ENCODE measurements at places on chromosomes 11 and 22.

- DNase-seq = no peak
Observed at GRCh38 chr11:128361451-128362020, 225.8 kb downstream of the ETS1 start.

GRCh38 chr11:93648158-93648557 lies 13.3 kb upstream of the CEP295 start:
- no peak for DNase-seq

DNA sequence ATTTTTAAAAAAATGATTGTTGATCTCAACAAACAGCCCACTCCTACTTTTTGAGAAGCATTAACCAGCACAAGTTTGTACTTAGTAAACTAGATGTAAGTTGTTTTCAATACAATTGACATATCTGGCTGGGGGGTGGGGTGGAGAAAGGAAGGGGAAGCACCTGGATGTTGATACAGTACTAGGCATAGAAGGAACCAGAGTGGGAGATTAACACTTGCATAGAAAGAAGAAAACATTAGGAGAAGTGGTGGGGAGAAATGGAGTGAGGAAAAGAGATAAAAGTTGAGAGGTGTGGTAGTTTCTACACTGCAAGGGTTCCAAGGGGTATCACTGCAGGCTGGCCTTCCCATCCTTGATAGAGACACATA lies 10.6 kb upstream of the GAB2 start:
- DNase-seq = no peak

GRCh38 chr11:71542879-71543777 lies 5.1 kb upstream of the KRTAP5-9 start:
- no peak for DNase-seq

DNA sequence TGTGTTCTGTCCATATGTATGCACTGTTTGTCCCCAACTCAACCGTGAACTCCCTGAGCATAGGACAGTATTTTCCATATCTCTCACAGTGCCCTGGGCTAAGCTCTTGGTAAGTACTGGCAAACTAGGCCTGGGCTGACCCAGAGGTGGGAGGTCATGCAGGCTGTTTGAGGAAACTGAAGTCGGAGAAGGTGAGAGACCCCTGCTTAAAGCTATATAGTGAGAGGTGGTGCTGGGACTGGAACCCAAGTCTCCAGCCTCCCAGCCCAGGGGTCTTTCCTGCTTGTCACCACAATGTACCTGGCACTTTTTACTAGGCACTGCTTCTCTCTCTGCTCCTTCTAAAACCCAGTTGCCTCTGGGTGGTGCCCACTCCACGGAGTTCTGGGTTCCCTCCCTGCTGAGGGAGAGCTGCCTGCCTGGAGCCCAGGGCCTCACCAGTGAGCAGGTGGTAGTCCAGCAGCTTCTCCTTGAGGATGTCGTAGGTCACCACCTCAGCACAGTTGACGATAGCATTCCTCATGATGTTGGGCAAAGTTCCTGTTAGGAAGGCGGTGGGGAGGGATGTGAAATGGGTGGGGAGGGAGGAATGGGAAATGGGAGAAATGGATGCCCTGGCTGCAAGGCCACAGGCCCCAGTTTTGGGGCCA lies 4.7 kb downstream of the UCP3 start:
- no peak for DNase-seq

DNA sequence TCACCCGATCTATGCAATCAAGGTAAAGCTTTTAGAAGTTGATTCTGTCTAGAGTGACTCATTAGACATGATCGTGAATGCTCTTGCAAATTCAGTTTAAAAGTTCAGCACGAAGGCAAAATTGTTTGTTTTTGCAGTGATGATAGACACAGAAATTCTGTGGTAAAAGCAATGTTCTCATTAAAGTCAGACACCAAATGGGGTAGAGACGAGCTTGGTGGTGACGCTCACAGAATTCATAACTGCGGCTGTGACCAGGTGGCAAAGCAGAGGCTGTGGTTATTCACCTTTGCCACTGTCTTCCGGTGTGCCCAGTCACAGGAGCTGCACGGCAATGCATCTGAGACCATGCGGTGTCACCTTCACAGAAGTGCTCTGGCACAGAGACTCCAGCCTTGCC lies 83.4 kb downstream of the WNT7B start:
- no peak for DNase-seq

GRCh38 chr11:95702526-95702925 lies 87.1 kb downstream of the FAM76B start:
- no peak for DNase-seq

DNA sequence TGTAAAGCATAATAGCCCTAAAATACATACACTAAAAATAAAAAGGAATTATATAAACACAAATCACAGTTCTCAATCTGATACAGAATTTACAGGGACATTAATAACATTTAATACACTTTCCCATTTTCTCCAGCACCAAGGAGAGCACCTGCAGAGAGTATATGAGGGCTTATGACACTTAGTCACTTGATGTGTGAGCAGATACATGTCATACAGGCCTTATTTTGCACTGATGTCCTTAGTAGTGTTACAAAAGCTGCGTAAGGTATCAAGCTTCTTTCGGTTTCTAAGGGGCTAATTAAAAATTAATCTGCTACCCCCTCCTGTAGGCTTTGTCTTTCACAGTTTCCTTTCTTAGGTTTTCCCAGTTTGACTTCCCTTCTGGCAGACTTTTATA lies 61.3 kb downstream of the TRIM44 start:
- DNase-seq = no peak

- DNase-seq = no peak
Observed at GRCh38 chr11:116368784-116369183, 404.0 kb downstream of the BUD13 start.

GRCh38 chr22:30636226-30637077 lies 871 bp downstream of the SLC35E4 start:
- DNase-seq = no peak

- no peak for DNase-seq
Observed at GRCh38 chr22:24331468-24332440, 61.1 kb downstream of the SPECC1L start.

- no peak for DNase-seq
Observed at GRCh38 chr22:45204241-45204640, 36.5 kb downstream of the KIAA0930 start.

- DNase-seq = no peak
Observed at GRCh38 chr11:74685905-74686304, 45.3 kb downstream of the CHRDL2 start.

DNA sequence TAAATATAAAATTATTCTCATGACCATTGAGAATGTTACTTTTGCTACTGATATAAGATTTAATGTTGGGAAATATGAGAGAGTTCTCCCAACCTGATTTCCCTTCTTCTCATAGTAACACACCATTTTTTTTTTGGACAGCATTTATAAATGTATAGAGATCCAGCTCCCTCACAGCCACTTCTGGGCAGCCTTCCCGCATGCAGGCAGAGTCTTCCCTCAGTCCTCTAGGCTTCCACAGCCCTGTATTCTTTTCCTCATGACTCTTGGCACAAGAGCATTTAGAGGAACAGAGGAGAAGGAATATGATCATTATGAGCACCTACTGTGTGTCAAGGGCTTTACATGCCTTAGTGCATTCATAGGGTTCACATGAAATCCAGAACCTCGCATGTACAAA lies 9.0 kb downstream of the DTX4 start:
- no peak for DNase-seq

DNA sequence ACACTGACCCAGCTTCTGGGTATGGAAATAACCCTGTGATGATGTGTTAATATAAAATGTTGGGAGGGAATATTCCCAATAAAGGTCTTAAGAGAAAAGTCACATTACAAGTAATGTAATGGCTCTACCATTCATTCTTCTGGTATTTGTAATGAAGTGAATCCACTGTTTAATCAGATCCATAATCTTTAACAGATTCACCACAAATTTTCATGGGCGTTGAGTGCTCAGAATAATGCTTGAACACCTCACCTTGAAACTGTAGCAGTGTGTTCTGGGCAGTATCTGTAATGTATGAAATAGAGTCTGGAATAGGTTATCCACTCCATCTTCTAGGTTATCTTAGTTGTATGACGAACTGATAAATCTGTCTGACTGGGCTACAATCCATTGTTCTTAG lies 26.6 kb upstream of the CRTAM start:
- no peak for DNase-seq

DNA sequence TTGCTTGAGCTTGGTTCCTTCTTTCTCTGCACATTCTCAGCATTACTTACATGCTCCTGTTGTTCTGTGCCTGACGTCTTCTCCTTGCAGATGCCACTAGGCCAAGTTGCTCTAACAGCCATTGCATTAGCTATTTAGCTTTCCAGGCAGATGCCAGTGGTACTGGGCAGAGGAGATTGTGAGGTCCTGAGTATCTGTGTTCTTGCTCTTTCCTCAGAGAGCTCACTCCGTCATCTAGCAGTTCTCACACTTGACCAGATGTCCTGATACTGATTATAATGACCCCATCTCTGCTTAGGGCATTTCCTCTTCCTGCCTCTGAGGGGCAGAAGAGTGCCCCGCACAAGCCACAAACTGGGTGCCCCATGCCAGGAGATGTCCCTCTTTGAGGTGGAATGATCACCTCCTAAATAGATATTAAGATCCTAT lies 30.7 kb downstream of the ARHGAP1 start:
- no peak for DNase-seq

GRCh38 chr11:124877910-124878758 lies 12.9 kb downstream of the ROBO3 start:
- DNase-seq = no peak

DNA sequence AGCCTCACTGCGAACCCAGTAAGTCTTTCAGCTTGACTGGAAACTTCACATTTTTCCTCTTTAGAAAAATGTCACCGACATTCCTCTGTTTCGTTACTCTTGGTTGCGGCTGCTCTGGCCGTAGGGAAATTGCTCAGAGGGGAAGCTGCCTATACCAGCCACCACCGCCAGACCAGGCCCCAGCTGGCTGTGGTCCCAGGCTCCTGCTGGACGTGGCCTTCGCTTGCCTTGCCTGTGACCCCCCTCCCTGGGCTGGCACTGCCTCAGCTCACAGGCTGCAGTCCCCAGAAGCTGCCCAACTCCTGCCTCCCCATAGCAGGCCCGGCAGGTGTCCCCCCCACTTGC lies 197.8 kb downstream of the MN1 start:
- no peak for DNase-seq

DNA sequence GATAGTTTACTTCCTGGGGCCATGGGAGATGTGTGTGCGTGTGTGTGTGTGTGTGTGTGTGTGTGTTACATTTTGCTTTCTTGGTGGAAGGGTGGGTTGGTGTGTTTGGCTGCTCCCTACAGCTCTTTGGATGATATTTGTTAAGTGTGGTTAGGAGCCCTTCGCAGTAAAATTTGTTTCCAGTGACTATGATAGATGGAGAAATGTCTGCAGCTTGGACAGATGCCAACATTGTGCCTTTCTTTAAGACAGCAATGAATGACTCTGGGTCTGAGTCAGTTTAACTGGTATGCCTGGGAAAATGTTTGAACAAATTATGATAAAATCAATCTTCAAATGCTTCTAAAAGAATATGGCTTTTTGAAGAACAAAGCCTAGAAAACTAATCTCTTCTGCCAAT lies 102.7 kb upstream of the TRPC6 start:
- DNase-seq = no peak

GRCh38 chr22:48746789-48747425 lies 1080.8 kb downstream of the BRD1 start:
- no peak for DNase-seq

DNA sequence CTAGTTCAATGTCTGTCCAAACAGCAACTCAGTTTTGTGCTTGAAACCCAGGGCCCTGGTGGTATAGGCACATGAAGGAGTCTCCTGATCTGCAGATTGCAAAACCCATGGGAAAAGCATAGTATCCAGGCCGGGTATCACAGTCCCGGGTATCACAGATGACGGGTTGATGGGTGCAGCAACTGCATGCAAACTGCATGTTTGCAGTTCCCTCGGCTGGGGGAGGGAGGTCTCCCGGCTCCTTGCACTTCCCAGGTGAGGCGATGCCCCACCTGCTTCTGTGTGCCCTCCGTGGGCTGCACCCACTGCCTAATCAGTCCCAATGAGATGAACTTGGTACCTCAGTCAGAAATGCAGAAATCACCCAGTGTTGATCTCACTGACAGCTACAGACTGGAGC lies 53.9 kb downstream of the KCNQ1 start:
- no peak for DNase-seq

DNA sequence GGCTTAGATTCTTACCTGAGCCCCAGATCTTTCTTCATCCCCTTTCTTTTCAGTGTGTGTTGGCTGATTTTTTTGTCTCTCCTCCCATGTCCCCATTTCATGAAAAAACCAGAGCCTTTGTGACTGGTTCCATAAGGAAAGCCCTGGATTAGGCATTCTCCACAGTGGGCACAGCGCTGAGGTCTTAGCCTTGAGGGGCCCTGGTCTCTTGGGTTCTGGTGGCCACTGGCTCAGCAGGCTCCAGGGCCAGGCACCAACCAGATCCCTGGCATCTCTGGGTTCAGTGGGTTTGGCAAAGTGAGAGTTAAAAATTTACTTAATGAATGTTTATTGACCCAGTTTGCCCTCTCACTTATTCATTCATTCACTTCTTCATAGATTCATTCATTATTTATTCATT lies 49.5 kb upstream of the ACCSL start:
- no peak for DNase-seq

DNA sequence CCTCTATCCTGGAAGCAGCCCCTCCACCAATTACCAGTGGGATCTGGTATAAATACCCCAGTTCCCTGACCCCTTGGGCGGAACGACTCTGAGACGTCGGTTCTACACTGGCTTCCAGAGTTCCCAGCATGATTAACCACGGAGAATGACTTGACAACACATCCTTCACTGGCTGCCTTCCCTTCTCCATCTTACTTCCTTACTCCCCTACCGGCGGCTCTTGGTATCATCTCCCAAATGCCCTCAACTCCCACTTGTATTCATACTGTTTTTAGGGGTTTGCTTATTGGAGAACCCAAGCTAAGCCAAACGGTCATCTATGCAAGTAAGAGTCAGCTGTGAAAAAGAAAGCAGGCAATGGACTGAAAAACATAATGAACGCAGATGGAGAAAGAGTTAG lies 56.1 kb downstream of the APOL3 start:
- DNase-seq = no peak

Measured in NCI-H524 treated with DMSO at 0.1 percent for 48 hours (cell line).